Stimulated activated CD4-positive, alpha-beta T cell treated with anti-CD3 and anti-CD28 coated beads, Interleukin-4, amount 100 ng/mL, for 4 hours (primary cell): ENCODE measurements at places on chromosomes 2 and 18.

DNA sequence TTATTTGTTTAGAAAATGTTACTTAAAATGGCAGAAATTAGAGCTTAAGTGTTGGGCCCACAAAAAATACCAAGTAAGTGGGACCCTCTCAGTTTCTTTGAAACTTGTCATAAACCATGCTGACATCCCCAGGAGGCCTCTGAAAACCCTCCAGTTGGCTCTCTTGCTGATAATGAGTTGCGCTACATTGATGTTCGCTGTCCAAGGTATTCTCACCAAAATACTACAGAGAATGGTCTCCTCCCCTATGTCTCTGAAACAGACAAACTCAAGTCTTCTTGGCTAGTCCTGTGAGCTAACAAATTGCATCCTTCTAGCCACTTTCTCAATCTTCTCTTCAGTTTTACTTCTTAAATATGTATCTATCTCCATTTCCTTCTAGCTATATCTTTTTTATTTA, 669.4 kb downstream of the IRS1 start:
- no peak for DNase-seq

DNA sequence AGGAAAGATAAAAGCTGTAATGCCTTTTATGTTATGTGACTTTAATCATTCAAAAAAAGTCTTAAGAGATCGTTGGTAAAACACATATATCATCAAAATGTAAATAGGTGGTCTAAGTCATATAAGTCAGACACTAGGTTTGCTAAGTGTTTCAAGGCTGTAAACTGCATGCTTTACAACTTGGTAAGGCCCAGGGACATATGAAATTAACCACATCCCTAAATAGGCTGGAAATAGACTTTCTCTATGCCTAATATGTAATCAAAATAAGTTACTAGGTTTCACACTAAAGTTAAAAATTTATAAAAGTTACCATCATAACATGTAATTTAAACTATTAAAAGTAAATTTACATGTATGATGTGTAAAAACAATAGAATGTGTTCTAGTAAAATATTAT, 946.3 kb upstream of the LRATD1 start:
- DNase-seq, result no peak

GRCh38 chr2:102226612-102227391, 40.0 kb downstream of the IL1RL2 start:
- DNase-seq, result no peak

GRCh38 chr18:22640281-22640842, 222.6 kb upstream of the CTAGE1 start:
- DNase-seq, result no peak

DNA sequence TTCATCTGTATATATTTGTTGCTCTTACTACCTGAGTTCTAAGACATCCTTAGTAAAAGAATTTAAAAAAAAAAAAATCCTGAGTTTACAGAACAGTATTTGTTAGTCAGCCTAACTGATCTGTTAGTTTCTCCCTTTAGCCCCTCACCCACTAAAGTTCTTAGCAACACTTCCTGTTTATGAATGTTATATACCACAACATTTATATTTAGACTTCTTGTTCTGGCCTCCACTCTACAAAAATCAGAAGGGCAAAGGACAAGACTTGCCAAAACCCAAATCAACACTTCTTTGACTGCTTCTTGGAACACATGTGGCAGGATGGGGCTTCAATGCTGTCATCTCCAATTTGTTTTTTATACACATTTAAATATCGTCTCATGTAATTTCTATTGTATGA, 71.1 kb downstream of the MGAT5 start:
- no peak for DNase-seq
